Esophagus muscularis mucosa (tissue), 4 donors: ENCODE measurements at places on chromosomes 2 and 18. TPM values are rescaled to one million over a fixed set of nuclear protein-coding genes. Genes with fewer than 3 reads are reported as not detected.
A peak's percentile ranks its signal among the peaks of the same experiment; 100 is the strongest.

- H3K4me3 ChIP-seq, result no peak overlapping the region
- H3K27ac ChIP-seq, result no peak overlapping the region
- H3K4me1 ChIP-seq, result peaks cover 12% of the 10 kb centered on the region
- DNase-seq, result no peak
- H3K36me3 ChIP-seq, result no peaks in the 10 kb centered on the region
Measured at GRCh38 chr2:172169611-172170010, 66.9 kb upstream of the DLX2 start.

Gene EGR4
- total RNA-seq, result not detected

Gene CXCR1
- not detected for total RNA-seq

- H3K27me3 ChIP-seq, result no peaks in the 10 kb centered on the region
- no peak overlapping the region for H3K4me3 ChIP-seq
- DNase-seq, result no peak
- no peak overlapping the region for H3K27ac ChIP-seq
Measured at GRCh38 chr2:67399144-67399543, 2.0 kb downstream of the ETAA1 start.

GRCh38 chr2:173076581-173077345 is 1.1 kb downstream of the MAP3K20 start:
- peaks cover 38% of the 10 kb centered on the region for H3K4me1 ChIP-seq
- peak overlapping the region; percentile 89 for H3K4me3 ChIP-seq
- no peaks in the 10 kb centered on the region for H3K36me3 ChIP-seq
- H3K27ac ChIP-seq, result peak overlapping the region; percentile 99
- DNase-seq, result no peak
- H3K27me3 ChIP-seq, result no peaks in the 10 kb centered on the region

Gene IL1R2
- total RNA-seq, result 5.4 TPM

DNA sequence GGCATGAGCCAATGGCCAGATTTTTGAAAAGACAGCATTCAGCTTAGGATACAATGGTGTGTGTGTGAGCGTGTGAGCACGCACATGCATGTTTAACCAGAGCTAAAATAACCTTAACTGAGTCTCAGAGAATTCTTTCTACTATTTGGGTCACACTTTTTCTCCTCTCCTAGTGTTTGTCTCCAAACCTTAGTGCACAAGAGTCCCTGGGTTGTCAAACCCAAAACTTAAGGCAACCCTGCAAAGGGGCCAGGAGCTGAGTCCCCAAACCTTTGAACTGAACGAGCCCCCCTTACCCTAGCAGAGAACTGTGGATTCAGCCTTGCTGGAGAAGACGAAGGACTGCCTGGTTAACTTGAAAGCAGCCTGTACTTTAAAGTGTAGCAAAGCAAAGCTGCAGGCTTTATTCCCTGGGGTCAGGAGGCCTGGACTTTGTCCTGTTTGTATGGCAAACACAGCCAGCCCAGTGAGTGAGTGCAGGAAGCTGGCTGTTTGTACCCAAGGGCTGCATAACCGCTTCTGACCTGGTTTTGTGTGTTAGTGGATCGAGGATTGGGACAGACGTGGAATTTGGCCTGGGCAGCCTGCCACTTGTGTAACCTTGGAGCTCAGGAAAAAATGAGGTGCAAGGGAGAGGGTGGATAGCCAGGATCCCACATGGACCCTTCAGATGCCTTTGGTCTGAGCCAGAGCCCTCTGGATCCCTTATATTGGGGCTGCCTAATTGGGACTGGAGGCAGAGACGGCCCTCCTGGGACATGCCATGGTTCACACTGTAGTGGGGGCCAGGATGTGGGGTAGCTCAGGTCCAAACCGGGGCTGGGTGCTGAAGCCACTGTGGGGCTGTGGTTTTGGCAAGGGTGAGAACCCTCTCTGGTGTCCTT is 6.4 kb upstream of the PSMD1 start:
- H3K36me3 ChIP-seq, result no peaks in the 10 kb centered on the region
- H3K4me1 ChIP-seq, result peaks cover 10% of the 10 kb centered on the region
- no peak overlapping the region for H3K27ac ChIP-seq
- DNase-seq, result no peak
- no peak overlapping the region for H3K4me3 ChIP-seq
- no peaks in the 10 kb centered on the region for H3K27me3 ChIP-seq

GRCh38 chr2:84493514-84493913 is 22.8 kb upstream of the DNAH6 start:
- DNase-seq, result no peak
- H3K27me3 ChIP-seq, result no peaks in the 10 kb centered on the region
- H3K27ac ChIP-seq, result no peak overlapping the region
- no peak overlapping the region for H3K4me3 ChIP-seq
- no peaks in the 10 kb centered on the region for H3K36me3 ChIP-seq

DNA sequence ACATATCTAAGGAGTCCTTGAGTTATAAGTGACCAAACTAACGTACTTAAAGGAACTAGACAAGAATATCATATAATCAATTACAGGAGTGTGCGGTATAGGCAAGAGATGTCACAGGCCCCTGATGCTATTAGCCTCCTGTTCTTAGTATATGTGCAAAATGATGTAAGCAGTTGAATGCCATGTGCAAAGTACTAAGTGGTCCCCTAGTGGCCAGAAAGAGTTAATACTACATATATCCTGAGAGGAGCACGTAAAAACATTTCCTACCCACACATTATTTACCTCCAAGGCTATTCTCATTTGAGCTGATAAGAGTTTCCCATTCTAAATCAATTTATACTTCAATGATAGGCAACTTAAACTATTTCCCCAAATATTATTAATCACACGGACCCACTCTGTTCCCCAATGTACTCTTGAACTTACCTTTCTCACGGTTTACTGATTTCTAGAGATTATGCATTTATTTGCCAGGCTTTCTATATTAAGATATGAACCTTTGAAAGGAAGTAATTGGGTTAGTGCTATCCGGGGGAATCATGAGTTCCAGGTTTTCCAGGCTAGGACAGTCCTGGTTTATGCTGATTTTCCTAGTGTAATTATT is 158.0 kb upstream of the KLHL14 start:
- no peak overlapping the region for H3K27ac ChIP-seq
- H3K36me3 ChIP-seq, result no peaks in the 10 kb centered on the region
- no peak overlapping the region for H3K4me3 ChIP-seq
- H3K27me3 ChIP-seq, result no peaks in the 10 kb centered on the region

Gene SULT1C2
- 1.0 TPM for total RNA-seq

Gene EIF5B
- total RNA-seq, result 60.2 TPM

DNA sequence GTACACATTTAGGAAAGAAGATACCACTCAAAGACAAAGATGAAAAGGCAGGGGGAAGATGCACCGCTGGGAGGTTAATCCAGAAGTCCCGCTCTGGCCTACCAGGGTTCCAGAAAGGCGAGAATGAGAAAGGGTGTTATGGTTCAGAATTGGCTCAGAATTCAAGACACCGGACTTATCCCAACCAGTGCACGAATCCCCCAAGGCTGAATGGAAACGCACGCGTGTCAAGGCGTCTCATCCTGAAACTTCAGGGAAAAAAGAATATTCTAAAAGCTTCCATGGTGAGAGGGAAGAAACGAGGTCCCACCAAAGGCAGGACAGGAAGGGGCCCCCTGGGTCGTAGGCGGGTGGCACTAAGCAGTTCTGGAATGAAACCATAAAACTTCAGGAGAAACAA is 71.9 kb downstream of the SLC66A2 start:
- no peak for DNase-seq
- no peaks in the 10 kb centered on the region for H3K4me1 ChIP-seq
- H3K36me3 ChIP-seq, result no peaks in the 10 kb centered on the region
- no peak overlapping the region for H3K4me3 ChIP-seq
- H3K27ac ChIP-seq, result no peak overlapping the region

DNA sequence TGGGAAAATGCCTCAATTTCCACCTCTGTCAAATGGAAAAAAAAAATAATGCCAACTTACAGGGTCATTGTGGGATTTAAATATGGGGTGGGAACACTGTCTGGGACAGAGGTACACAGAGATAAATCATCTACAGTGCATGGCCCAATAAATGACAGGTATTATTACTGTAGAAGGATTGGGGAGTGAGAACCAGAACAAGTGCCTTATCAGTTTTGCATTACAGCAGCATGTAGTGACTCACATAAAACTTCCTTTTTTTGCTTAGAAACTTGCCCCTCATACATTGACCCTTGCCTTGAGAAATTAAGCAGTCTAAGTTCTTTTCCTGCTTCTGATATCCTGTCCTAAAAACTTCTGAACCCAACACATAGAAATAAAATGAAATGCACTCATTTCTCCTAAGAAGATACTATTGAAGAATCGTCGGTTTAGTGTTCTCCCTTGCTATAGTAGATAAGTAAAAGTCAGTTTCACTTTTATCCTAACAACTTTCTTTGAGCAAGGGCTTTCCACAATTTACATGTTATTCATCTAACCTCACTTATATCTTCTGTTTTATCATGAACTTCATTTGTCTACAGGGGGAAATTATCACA is 121.0 kb upstream of the HAAO start:
- no peaks in the 10 kb centered on the region for H3K27me3 ChIP-seq
- H3K4me3 ChIP-seq, result no peak overlapping the region
- H3K4me1 ChIP-seq, result peaks cover 54% of the 10 kb centered on the region

DNA sequence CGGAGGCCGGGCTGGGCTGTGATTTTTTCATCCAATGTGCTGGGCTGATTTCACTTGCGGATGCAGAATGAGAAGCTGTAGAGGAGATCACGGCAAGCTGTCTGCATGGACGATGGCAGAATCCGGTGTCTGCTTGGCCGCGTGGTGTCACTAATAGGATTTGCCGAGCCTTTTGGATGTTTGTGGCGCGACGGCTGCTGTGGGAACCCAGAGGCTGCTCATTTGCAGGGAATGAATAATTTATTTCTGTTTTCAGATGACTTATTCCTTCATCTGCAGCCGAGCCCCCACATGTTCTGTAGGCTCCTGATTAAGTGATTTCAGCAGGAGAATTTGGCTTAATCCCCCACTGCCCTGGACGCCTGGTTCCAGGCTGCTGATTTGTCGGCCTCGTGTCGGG is 62.6 kb downstream of the ODC1 start:
- no peaks in the 10 kb centered on the region for H3K36me3 ChIP-seq
- H3K27ac ChIP-seq, result no peak overlapping the region
- DNase-seq, result no peak
- no peaks in the 10 kb centered on the region for H3K27me3 ChIP-seq

DNA sequence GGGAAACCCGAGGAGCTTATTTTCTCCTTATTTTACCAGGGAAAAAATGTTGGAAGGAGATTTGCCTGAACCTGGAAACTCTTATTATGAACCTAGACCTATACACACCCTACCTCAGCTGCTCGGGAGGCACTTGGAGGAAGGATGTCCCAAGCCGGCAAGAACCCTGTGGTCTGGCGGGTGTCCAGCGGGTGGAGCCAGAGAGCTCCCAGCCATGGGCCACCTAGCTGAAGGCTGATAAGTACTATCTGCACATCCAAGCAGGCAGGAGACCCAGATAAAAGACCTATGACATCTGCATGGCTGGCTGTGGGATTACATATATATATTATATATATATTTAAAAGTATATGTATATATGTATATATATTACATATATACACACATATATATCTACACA is 1.1 kb upstream of the SLC14A1 start:
- H3K36me3 ChIP-seq, result no peaks in the 10 kb centered on the region
- DNase-seq, result no peak
- no peaks in the 10 kb centered on the region for H3K4me1 ChIP-seq
- no peak overlapping the region for H3K27ac ChIP-seq

- H3K27ac ChIP-seq, result no peak overlapping the region
- DNase-seq, result no peak
Measured at GRCh38 chr2:95027369-95027720, 1.8 kb downstream of the MAL start.

Gene MC5R
- total RNA-seq, result not detected

Gene OXER1
- total RNA-seq, result 0.42 TPM

GRCh38 chr18:75210274-75211001 is at the start of gene TSHZ1:
TSHZ1 (plus strand) TSS chr18:75210797; CDS start chr18:75211877, 1,080 bp downstream.
- peak; percentile 90 for DNase-seq
- peaks cover 40% of the 10 kb centered on the region for H3K4me1 ChIP-seq
- H3K36me3 ChIP-seq, result no peaks in the 10 kb centered on the region

Gene TRIM54
- total RNA-seq, result 0.32 TPM

DNA sequence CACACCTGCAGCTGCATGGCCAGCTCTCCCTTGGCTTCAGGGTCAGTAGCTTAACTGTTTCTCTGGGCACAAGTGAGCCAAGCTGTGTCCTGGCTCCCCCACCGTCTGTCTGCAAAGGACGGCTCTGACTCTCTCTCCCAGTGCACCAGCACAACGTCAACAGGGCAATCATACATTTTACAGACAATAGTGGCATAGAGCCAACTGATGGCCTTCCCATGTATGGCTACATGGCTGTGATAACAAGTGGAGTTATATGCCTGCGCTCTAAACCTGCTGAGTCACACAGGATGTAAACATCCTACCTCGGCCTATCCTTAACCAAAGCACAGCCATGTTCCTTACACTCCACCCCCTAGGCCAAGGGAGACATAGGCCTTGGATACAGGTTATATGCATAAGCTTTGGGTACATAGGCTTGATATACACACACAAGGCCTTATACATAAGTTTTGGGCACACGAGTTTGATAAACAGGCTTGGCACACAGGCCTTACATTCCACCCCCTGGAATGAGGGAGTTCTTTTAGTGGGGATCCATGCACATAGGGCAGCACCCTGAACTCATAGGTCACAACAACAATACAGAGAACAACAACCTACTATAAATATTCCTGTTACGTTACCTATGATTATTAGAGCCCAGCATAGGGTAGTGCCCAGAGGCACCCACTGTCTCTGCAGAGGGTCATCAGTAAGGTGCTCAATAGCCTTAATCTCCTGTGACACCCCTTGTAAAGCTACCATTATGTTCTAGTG is 17.7 kb downstream of the PHOSPHO2 start:
- no peaks in the 10 kb centered on the region for H3K36me3 ChIP-seq
- H3K27me3 ChIP-seq, result no peaks in the 10 kb centered on the region
- peaks cover 27% of the 10 kb centered on the region for H3K4me1 ChIP-seq
- H3K4me3 ChIP-seq, result no peak overlapping the region

GRCh38 chr18:51229328-51229727 is 31.8 kb upstream of the MEX3C start:
- H3K4me1 ChIP-seq, result no peaks in the 10 kb centered on the region
- no peak overlapping the region for H3K4me3 ChIP-seq
- no peak for DNase-seq
- H3K27ac ChIP-seq, result no peak overlapping the region

DNA sequence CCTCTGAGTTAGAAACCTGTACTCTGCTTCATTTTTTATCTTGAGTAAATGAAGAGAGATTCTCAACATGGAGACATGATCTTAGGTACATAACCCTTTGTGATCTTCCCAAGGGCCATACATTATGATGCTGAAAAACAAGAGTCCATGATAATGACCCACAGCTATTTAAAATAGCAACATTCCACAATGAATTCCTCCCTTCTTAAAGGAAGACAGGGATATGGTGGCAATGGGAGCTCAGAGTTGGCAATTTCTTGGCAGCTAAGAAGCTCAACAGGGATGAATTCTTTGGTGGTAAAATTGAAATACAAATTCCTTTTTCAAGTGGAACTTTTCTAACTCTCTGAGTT is 638.5 kb downstream of the CNTNAP5 start:
- H3K36me3 ChIP-seq, result no peaks in the 10 kb centered on the region
- no peaks in the 10 kb centered on the region for H3K27me3 ChIP-seq
- H3K4me1 ChIP-seq, result no peaks in the 10 kb centered on the region
- no peak overlapping the region for H3K27ac ChIP-seq

- H3K27ac ChIP-seq, result no peak overlapping the region
- no peak overlapping the region for H3K4me3 ChIP-seq
- H3K27me3 ChIP-seq, result no peaks in the 10 kb centered on the region
Measured at GRCh38 chr2:18814387-18814786, 225.0 kb upstream of the NT5C1B start.
